ENCODE measurements at places on chromosomes 3 and 15.

DNA sequence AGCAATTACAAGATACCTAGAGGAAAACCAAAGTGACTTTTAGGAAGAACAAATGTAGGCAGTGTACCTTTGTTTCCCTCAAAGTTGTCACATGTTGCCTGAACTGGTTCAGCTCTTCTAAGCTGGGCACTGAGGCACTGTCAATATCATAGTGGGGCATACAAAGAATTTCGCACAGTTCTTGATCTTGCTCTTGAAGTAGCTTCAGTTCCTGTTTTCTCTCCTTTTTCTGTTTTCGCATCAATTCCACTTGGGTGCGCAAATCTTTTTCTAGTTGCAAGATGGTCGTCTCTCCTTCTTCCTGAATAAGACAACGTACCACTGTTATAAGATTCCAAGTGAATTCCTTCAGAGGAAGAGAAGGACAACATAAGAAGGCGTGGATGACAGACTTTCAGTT, 12.7 kb downstream of the PRC1 start:
- DNase-seq, result no peak

DNA sequence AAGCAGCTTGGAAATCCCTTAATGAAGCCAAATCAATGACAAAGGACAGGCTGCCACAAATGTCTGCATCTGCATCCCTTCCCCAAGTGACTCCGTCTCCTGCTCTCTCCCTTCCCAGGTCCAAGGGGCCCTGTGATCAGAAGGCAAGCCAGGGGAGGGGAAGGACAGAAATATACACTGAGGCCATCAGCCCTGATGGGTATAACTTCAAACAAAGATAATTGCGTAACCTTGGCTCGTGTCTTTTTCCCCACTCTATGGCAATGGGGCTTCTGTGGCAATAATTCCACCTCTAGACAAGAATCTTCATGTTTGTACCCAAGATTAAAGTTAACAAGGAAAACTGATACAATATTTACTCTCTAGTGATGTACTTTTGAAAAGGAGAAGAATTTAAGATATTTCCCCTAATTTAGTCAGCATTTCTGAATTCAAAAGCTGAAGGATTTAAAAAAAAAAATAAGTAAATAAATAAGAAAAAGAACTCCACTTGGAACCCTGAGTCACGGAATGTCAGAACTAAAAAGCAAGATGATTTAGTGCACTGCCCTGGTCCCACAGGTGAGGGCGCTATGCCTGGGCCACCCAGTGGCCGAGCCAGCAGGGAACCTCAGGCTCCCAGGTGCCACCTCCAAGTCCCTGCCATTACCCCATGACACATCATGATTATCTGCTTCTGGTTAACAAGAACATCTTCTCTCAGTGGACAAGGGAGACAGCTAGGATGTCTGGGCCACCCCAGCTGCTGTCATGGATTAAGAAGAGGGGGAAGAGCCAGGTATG, 154.5 kb downstream of the STT3B start:
- DNase-seq, result no peak

- no peak for DNase-seq
These were observed 520.4 kb upstream of the ALCAM start for GRCh38 chr3:104846270-104846669.

DNA sequence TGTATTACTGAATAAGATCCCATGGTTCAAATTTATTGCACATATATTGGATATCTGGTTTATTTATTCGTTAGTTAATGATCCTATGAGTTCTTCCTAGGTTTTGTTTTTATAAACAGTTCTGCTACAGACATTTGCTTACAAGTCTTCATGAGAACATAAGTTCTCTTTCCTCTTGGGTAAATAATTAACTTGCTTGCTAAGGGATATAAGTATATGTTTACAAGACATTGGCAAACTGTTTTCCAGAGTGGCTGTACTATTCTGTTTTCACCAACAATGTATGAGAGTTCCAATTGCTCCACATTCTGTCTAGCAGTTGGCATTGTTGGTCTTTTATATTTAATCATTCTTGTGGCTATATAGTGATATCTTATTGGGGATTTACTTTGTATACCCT, 341.8 kb upstream of the GBE1 start:
- no peak for DNase-seq

- DNase-seq, result no peak
These were observed 17.2 kb upstream of the B4GALT4 start for GRCh38 chr3:119257654-119258410.

GRCh38 chr3:45537970-45538640, 56.4 kb upstream of the LIMD1 start:
- DNase-seq, result no peak

GRCh38 chr15:85979929-85980328, 99.7 kb upstream of the AGBL1 start:
- DNase-seq, result no peak

- no peak for DNase-seq
These were observed 254.3 kb upstream of the ARHGEF26 start for GRCh38 chr3:153866901-153867300.

DNA sequence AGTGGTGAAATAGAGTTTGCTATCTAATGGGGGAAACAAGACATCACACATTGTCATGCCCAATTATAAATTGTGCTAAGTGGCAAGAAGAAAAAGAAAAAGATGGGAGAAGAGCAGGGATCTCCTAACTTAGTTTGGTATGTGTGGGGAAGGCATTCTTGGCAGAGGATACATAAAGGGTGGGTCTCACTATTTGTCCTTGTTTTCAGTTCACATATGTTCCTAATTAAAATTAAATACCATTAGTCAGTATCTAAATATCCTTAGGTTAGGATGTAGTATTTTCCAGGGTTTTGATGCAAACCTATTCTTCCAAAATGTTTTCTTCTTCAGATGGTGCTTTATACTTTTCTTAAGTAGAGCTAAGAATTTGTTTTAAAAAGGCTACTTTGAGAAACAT, 173.7 kb downstream of the B3GALNT1 start:
- no peak for DNase-seq

DNA sequence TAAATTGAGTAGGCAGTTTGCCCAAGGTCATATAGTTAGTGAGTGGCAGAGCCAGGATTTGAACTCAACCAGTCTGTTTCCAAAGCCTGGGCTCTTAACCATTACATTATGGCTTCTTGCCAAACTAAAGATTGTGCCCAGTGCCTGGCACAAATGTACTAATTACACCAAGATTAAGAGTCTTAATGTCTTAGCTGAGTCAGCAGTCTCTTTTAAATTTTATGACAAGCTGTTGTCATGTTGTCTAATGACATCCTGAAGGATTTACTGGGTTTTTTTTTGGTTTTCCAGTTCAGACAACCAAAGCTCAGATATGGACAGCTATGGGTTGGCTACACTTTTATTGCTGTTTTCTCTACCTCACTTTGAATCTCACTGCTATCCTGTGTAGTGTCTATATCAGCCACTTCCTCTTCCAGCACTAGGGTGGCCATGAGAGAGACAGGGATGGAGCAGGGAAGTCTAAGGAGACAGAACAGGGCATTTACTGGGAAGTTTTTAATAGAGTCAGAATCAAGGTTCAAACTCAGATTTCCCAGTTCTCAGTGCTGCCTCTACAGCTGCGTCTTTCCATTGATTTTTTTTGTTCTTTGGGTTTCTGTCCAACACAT, 10.5 kb downstream of the FBXL2 start:
- no peak for DNase-seq

GRCh38 chr3:19937459-19938294, 3.7 kb upstream of the EFHB start:
- DNase-seq, result no peak

DNA sequence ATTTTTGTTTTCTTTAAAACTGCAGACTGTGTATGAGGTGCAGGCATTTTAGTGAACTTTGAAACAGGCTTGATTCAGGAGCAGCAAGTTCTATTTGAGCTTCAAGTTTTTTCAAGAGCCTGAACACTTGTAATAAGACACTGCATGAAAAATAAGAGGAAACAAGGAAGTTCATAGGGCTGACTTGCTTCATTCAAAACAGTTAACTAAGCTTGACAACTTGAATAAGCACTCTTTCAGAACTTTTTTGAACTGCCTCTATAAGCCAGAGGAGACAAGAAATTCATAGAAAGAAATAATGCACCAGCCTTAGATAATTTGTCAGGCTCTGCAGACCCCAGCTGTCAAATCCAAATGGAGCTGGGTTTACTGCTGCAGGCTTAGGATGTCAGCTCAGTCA, 130.2 kb downstream of the SSR3 start:
- DNase-seq, result peak; percentile 43

DNA sequence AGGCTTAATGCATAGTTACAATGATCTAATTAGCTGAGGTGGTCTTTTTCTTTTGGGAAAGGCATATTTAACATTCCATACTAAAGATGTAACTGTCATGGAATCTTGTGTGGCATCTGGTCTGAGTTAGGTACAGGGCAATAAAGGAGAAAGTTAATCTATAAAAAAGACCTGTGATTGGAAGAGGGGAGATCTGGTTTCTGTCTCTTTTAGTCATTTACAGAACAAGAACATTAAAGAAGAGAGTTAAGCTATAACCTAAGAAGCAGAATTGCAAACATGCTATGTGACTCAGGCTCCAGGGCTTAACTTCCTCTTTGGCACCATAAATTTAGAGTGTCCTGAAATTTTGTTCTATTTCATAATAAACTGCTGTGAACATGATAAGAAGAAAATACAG, 47.2 kb upstream of the MME start:
- DNase-seq, result no peak

DNA sequence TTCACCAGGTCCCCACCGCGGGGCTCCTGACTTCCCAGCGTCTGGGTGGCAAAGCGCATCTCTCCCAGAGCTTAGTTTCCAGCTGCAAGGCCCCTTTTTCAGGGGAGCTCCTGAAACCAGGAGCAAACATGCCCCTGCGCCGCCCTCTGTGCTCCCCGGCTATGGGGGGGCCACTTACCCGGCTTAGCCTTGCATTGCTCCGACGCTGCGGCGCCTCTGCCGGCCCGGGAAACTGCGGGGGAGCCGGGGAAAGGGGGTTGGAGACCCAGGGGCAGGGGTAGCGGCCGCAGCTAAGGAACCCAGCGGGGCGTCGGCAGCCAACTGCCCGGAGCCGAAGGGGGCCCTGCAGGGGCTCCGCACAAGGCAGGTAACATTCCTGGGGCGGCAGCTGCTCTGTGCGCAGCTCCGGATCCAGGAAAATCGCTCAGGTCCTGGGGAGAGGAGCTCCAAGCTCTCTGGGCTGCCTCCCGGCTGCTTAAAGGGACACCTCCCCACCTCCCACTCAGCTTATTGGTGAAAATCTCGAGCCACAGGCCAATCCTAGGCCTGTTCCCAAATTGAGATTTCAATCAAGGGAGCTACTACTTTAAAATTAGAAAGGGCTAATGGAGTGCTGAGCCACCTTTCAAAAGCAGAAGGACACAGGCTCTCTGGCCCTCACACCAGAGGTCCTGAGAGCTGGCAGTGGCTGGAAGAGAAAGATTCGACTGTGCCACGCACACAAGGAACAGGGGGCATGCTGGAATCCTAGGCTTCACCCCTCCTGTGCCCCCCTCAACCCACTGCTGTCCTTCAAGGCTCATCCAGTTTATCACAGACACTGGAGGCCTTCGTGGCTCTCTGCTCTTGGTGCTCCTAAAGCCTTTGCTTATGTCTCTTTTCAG, 42.7 kb upstream of the PRICKLE2 start:
- peak; percentile 63 for DNase-seq

DNA sequence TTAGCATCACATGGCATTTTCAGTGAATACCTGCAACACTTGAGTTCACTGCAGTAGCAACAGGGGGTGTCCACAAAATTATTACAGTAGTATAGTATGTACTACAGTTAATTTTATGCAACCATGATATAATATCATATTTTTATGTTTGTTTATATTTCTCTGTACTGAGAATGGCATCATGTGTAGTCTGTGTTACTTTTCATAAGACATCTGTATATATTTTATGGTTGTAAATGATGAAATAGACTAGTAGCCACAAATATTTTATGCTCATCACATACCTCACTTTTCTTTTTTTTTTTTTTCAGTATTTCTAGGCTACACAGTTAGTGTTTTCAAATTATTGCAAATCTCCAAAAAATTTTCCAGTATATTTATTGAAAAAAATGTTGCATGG, 22.4 kb downstream of the PHLDB2 start:
- no peak for DNase-seq

- DNase-seq, result peak; percentile 22
These were observed 108.5 kb upstream of the CMC1 start for GRCh38 chr3:28132941-28133340.

DNA sequence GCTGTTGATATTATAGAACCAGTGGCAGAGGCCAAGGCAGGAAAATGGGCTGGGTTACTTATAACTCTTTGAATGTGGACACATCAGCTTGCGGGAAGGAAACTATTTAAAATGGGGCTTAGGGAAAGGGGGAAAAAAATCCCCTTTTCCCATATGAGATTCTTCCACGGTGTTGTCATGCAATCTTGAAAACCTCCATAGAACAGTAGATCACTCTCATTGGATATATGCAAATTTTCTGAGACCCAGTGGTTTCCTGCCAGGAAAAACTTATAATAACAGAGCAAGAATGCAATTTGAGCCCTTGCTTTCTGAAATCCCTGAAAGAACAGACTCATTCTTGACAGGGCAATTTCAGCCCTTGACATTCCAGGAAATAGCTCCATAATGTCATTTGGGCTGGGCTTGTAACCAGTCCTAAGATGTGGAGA, 31.1 kb downstream of the TMEM212 start:
- DNase-seq, result no peak

- DNase-seq, result no peak
These were observed 406.0 kb downstream of the ZBTB20 start for GRCh38 chr3:114741066-114741465.

GRCh38 chr3:46277476-46277875, 35.2 kb downstream of the CCR3 start:
- no peak for DNase-seq

- DNase-seq, result no peak
These were observed 372.5 kb upstream of the CFAP20DC start for GRCh38 chr3:59422312-59422711.

- DNase-seq, result no peak
These were observed 29.1 kb upstream of the ARHGEF3 start for GRCh38 chr3:56830884-56831283.

GRCh38 chr3:46930945-46931403, 45.6 kb downstream of the CCDC12 start:
- no peak for DNase-seq

DNA sequence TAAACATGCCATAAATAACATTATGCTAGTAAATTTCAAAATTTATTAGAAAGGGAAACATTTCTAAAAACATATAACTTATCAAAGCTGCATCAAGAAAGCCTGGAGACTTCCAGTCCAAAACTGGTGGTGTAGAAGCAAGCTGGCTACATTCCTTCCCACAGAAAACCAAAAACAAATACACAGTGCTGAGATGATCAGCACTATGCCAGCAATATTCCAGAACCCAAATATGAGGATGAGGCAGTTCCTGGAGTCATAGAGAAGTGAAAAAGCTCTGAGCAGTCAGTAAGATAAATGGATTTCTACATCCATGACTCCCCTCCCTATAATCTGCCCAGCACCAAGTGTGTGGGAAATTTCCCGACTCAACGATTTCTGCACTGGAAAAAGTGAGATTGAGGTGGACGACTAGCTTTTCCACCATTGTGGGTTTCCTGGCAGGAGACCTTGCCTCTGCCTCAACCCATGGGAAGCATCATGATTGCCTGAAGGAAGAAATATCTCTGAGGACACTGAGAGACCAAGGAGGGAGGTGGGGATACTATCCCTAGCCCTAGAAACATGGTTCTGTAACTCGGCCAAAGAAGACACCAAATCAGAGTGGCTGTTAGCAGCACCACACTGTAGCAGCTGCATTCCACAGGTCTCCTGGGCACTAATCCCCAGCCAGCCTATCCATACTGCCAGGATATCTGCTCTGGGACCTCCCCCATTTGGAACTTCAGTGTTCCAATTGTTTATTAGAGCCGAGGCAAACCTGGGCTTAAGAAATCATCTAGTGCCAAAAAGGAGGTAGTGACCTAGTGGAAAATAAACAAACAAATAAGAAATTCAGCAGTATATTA, 11.8 kb upstream of the CLN6 start:
- no peak for DNase-seq

GRCh38 chr15:90624278-90624981, 92.7 kb upstream of the BLM start:
- DNase-seq, result no peak
